ENCODE measurements at places on chromosomes 6 and 20.
A peak's percentile ranks its signal among the peaks of the same experiment; 100 is the strongest.

DNA sequence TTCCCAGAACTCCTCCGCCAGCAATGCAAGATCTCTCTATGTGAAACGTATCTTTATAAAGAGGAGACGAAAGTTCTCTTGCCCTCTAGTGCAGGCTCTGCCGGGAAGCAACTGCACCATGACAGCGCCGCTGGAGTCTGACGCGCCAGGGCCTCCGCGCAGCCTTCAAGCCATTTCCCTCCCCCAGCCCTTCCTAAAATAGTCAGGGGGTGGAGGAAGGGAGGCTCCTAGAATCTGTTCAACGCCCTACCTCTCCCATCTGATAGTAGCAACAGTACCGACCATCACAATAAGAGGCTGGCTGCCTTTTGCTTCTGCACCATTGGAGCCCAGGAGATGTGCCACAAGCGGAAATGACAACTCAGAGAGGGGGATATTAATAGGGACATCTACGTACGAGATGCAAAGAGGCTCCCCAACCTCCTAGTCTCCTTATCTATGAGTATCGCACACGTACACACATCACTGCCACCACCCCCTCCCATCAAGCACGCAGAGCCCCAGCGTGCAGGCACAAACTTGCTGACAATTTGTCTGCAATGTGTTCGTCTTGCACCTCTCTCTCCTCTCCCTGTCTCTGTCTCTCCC is 1.0 kb downstream of the SYNE1 start:
- no peak for DNase-seq

DNA sequence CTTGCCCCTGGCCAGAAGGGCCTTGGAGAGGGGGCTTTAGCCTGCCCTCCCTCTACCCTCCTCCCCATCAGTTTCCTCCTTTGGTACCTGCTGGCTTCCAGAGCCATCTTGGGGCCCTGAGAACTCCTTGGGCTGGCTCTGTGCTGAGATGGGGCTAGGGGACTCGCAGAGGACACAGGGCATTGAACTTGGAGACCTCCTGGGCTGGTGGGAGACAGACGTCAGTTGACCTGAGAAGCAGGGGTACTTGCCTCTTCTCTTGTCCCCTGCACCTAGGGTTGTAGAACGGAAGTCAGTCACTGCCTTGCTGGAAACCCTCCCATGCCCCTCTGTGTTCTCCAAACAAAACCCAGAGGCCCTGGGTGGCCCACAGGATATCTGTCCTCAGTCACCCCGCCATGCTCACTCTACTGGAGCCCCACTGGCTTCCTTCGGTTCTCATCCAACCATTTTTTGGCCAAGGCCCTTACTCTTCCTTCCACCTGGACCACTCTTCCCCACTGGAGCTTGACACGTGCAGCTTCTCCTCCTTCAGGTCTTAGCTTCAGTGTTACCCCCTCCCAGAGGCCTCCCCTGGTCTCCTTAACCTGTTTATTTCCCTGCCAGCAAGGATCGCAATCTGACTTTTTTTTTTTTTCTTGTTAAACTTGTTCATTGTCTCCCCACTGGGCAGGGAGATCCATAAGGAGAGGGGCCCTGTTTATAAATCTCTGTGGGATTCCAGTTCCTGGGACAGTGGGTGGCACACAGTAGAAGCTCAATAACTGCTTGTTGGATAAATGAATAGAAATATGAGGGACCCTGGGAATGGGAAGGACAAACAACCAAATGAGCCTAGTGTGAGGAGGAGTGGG is 971 bp downstream of the RBCK1 start:
- no peak for DNase-seq

DNA sequence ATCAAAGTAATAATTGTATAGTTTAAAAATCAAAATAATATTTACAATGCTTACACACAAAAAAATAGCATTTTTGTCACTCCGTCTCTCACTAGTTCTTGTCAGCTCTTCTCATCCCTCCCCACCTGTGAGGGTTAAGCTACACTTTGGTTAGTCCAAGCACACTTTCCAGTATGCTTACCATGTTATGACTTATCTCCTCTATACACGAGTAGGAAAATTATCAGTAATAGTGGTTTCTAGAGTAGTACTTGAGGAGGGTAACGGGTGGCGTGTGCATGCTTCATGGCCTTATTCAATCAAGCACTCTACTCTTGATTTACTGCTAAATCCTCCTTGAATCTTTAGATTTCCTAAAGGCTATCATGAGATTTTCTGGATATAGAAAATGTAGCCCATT is 443.7 kb downstream of the UTRN start:
- DNase-seq: no peak

DNA sequence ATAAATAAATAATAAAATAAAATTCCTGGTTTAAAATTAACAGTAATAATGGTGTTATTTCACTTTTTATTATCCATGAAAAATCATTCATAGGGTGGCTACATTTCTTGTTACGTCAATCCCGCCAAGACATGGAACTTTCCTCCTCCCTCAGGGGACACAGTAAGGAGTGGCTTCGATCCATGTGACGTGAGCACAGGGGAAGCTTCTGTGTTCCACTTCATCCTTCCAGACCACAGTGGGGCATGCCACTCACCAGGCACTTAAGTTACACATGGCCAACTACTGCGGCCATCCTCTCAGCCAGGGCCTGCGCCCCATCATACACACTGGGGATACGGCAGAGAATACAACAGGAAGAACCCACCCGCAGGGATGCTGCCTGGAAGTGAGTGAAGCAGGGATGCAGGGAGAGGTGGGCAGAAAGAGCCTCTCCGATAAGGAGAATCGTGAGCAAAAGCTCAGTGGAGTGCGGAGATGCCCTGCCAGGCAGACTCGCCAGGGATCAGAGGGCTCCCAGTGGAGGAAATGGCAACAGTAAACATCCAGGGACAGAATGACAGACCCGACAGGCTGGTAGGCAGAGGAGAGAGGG is 75.3 kb downstream of the ATP9A start:
- no peak for DNase-seq

DNA sequence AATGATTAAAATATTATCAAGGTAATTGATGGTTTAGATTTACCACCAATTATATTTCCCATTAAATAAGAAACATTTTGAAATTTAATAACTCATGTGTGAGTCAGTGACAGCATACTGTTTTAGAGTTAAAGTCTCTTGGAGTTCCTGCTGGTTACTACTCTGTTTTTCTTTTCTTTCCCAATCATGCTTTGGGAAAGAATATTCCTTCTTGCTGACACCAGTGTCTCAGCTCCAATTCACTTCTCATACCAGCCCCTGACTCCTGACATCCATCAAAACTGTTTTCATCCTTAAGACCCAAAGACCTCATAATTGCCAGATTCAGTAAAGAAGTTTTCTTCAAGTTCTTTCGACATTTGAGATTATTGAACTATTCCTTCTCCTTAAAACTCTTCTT is 50.3 kb downstream of the AIG1 start:
- DNase-seq: no peak

DNA sequence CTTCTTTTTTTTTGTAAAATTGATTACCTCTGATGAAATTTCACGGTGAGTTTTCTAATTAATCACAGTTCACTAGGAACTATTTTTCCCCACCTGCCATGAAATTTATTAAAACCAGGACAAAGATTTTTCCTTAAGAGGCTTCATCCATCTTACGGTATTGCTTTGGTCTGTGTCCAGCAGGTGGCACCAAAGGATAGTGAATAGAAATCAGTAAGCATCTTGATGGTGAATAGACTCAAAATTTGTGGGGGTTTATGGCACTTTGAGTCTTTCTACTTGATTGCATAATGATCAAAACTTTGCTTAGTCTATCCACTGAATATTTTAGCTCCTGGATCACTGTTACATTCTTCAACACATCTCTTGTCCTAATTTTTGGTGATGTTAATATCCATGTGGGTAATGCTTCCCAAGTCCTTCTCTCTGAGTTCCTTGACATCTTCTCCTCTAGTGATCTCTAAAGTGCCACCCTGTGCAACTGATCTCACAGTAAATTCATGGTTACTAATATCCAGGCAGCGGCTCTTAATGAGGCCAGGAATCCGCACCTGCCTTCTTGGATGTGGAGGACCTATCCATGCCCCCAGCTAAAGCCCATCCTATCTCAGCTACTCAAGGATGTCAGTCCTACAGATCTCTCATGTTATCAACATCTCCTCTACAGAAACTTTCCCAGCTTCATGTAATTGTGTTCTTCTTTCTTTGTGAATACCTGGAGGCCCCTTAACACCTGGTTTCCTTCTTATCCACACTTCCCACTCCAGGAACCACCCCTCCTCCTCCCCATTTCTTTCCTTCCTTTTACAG is 54.5 kb downstream of the STMND1 start:
- peak; percentile 76 for DNase-seq

- no peak for DNase-seq
These were observed 15.9 kb downstream of the PRDM1 start for GRCh38 chr6:106102034-106102433.

- DNase-seq: no peak
These were observed 132.4 kb upstream of the MAN1A1 start for GRCh38 chr6:119481976-119482375.

GRCh38 chr6:140540743-140541142 is 1166.3 kb upstream of the CITED2 start:
- DNase-seq: no peak

DNA sequence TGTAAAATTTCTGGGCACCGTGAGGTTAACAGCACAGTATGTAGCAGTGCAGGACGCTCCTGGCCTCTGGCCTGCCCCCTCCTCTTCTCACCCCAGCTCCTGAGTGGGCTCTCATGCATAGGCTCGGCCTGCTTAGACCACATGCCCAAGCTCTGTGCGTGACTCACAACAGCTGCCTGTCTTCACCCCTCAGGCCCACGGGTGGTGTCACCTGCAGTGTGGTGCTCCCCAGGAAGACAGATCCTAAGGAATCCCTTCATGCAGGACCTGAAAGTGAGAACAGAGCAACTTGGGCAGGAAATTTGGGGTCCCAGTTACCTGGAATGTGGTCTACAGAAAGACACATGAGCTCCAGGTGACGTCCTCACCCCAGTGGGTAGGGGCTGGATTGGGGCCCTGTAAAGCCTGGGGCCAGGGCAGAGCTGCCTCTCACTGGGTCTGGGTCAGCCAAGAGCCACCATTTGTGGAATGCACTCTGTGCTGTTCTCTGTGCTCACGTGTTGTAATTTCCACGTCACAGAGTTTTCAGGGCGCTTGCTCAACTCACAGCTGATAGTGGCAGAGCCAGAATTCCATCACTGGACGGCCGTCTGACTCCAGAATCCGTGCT is 37.0 kb upstream of the PXDC1 start:
- DNase-seq: no peak

GRCh38 chr6:156978948-156979347 is 201.8 kb downstream of the ARID1B start:
- no peak for DNase-seq

DNA sequence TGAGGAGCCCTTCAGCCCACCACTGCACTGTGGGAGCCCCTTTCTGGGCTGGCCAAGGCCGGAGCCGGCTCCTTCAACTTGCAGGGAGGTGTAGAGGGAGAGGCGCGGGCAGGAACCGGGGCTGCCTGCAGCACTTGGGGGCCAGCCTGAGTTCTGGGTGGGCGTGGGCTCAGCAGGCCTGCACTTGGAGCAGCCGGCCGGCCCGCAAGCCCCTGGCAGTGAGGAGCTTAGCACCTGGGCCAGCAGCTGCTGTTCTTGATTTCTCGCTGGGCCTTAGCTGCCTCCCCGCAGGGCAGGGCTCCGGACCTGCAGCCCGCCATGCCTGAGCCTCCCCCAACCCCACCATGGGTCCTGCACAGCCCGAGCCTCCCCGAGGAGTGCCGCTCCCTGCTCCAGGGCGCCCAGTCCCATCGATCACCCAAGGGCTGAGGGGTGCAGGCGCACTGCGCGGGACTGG is 101.7 kb upstream of the ADGRB3 start:
- DNase-seq: no peak

DNA sequence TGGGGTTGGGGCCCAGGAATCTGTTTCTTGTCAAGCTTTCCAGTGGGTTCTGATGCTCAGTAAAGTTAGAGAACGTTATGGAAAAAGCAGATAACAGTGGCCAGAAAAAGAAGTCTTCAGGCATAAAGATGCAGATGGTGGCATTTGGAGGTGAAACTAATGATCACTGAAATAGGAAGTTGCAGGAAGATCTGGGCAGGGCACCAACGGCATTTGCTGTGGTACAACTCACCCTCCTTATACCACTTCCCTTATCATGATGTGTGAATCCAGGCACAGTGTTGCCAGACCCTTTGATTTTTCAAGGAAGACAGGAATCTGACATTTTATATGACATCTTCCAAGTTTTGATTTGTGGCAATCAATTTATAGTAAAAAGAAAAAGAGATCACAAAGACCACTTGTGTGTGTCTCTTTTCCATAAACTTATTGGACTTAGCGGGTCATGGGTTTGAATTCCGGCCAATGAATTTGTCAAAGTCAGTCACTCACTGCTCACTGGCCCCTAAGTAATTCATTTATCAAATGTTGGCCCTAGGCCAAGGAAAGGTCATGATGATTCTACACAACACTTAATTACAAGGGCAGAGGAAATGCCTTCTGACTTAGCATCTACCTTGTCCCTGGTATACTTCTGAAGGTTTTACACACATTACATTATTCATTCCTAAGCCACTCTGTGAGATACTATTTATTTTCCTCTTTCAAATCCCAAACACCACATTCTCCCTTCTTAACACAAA is 37.6 kb downstream of the LAMP5 start:
- DNase-seq: no peak

- no peak for DNase-seq
These were observed 118.3 kb upstream of the FAM184A start for GRCh38 chr6:119196715-119197114.

- DNase-seq: no peak
These were observed 1.2 kb downstream of the ZNF335 start for GRCh38 chr20:45970646-45971424.

- no peak for DNase-seq
These were observed 323.9 kb downstream of the FOXA2 start for GRCh38 chr20:22260506-22260905.

DNA sequence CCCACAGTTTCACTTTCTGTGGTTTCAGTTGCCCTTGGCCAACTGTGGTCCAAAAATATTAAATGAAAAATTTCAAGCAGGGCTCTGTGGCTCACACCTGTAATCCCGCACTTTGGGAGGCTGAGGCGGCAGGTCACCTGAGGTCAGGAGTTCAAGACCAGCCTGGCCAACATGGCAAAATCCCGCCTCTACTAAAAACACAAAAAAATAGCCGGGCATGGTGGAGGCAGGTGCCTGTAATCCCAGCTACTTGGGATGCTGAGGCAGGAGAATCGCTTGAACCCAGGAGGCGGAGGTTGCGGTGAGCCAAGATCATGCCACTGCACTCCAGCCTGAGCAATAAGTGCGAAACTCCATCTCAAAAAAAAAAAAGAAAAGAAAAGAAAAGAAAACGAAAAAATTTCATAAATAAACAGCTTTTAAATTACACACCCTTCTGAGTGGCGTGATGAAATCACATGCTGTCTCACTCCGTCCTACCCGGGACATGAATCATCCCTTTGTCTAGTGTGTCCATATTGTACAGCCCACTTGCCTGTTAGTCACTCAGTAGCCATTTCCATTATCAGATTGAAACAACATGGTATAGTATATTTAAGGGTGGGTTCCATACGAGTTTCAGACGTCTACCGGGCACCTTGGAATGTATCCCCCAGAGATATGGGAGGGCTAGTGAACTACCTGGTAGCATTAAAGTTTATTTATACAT is 11.7 kb downstream of the PTPRK start:
- no peak for DNase-seq

DNA sequence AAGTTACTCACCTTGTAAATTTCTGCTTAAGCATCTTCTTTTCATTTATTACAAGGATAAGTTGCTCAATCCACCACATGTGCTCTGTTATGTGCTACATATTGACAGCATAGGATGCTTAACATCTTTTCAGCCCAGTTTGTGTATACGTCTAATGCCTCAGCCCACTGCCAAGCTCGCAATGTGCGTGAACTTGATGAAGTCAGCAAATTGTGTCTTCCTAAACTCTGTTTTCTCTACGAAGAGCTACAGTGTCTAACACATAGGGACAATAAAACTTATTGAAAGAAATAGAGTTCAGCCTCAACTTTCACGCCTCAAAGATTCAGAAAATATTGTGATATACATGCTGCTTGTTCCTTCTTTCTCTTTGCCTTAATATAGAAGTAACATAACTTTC is 500.0 kb downstream of the TFAP2B start:
- no peak for DNase-seq
